Stimulated activated CD8-positive, alpha-beta memory T cell treated with anti-CD3 and anti-CD28 coated beads, Interleukin-7, amount 100 ng/mL, for 1 hour (primary cell): ENCODE measurements at places on chromosomes 2 and 18.

DNA sequence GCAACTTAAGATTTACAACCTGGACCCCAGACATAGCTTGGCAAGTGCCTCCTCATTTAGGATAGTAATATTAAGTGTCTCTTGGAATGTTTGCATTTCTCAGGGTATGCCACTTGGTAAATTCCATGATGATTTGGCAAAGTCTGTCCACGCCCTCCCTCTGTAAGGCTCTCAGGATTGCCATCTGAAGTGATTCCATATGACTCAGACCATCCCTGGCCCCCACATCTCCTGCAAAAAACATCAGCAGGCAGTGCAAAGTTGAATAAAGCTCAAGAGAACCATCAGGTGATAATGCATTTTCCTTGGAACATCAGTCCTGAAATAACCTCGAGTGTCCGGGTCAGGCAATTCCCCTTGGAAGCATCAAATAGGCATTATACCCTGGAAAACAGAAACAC is 27.1 kb upstream of the PIEZO2 start:
- no peak for DNase-seq

DNA sequence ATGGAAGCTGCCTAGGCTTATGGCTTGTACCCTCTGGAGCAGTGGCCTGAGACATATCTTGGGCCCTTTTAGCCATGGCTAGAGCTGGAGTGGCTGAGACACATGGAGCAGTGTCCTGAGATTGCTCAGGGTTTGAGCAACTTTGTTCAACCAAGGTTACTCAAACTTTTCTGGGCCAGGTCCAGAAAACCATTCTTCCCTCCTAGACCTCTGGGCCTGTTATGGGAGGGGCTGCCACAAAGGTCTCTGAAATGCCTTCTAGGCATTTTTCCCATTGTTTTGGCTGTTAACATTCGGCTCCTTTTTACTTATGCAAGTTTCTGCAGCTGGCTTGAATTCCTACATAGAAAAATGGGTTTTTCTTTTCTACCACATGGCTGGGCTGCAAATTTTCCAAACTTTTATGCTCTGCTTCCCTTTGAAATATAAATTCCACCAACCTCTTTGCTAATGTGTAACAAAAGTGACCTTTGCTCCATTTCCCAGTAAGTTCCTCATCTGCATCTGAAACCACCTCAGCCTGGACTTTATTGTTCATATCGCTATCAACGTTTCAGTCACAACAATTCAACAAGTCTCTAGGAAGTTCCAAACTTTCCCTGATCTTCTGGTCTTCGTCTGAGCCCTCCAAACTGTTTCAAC is 84.9 kb upstream of the MAP4K3 start:
- no peak for DNase-seq

DNA sequence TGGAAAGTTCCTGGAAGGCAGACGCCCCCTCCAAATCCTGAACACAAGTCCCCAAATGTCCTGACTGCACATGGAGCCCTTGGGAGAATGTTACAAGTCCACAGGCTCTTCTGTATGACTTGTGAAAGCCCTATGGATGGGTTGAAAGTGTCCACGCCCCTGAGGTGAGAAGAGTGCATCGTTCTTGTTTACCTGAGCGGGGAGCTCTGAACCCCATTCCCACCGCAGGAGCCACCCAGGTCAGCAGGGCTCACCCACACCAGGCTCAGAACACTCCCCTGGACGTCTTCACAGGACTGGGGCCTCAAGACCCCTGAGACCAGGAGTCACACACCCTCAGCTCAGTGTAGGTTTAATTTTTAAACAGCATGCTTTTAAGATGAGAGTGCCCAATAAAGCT is 84.2 kb upstream of the TMEM18 start:
- DNase-seq: no peak

- DNase-seq: no peak
Measured at GRCh38 chr2:128409326-128410034, 90.8 kb upstream of the HS6ST1 start.

GRCh38 chr2:133720429-133720828 is 152.2 kb upstream of the NCKAP5 start:
- DNase-seq: no peak

GRCh38 chr2:179965291-179966258 is 41.5 kb downstream of the CWC22 start:
- DNase-seq: no peak

GRCh38 chr2:1656961-1657841 is 87.1 kb downstream of the PXDN start:
- no peak for DNase-seq

DNA sequence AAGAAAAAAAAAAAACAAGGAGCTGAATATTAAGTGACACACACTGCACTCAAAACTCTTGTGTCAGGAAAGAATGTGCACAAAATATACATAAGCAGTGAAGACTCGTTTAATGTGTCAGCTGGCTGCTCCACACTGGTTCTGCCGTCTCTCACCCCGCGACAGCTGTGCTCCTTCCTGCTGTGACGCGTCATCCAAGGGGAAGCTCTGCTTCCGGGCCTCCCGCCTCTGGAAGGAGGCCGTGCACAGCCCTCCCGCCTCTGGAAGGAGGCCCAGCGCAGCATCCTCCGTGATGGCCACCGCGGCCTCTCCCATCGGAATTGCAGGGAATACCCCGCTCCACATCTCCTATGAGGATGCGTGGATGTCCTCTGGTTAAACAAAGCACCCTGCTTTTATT is 151.0 kb downstream of the HDAC4 start:
- DNase-seq: no peak

- DNase-seq: no peak
Measured at GRCh38 chr2:197191940-197192322, 118.6 kb downstream of the ANKRD44 start.

GRCh38 chr2:229857634-229858033 is 64.2 kb downstream of the TRIP12 start:
- DNase-seq: no peak

- no peak for DNase-seq
Measured at GRCh38 chr2:70403267-70404053, 101.6 kb upstream of the FAM136A start.
